ENCODE measurements at places on chromosomes 11 and 22. TPM values are rescaled to one million over a fixed set of nuclear protein-coding genes. Genes with fewer than 3 reads are reported as not detected.
A peak's percentile ranks its signal among the peaks of the same experiment; 100 is the strongest.

GRCh38 chr11:68821670-68822069 is 20.0 kb downstream of the CPT1A start:
- DNase-seq, result no peak

DNA sequence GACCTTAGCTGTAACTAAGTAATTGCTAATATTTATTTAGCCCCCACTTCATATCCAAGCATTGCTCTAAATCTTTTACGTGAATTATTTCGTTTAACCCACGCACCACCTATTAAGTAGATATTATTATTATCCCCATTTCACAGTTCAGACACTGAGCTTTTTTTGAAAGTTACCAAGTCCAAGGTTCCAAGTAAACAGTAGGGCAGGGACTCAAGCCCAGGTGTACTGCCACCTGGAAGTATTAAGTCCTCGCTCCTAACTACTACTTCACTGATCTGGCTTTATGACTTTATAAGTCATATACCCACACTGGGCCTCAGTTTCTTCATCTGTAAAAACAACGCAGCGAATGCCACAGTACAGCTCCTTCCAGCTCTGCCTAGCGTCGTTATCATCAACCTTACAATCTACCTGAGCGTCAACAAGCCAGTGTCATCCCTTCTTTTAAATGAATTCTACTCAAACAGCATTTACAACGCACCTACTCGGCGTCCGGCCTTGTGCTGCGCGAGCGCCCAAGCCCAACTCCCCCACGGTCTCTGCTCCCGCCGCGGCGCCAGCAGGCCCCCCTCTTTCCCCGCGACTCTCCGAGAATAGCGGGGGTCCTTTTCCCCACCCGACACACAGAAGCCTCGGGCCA is 624 bp downstream of the TMEM41B start:
- DNase-seq, result peak; percentile 53

DNA sequence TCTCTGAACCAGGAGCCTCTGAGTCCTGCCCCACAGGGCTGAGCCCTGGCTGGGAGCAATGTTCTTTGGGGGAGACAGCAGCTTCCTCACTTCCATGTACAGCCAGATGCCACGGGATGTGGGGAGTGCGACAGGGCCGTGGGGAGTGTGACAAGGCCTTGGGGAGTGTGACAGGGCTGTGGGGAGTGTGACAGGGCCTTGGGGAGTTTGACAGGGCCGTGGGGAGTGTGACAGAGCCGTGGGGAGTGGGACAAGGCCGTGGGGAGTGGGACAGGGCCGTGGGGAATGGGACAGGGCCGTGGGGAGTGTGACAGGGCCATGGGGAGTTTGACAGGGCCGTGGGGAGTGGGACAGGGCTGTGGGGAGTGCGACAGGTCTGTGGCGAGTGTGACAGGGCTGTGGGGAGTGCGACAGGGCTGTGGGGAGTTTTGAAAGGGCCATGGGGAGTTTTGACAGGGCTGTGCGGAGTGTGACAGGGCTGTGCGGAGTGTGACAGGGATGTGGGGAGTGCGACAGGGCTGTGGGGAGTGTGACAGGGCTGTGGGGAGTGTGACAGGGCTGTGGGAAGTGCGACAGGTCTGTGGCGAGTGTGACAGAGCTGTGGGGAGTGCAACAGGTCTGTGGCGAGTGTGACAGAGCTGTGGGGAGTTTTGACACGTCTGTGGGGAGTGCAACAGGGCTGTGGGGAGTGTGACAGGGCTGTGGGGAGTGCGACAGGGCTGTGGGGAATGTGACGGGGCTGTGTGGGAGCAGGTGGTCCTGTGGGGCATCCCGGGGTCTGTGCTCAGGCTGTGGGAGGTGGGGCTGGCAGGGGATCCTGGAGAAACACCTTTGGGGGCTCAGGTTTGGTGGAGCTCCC is 6.6 kb upstream of the KRTAP5-6 start:
- DNase-seq, result no peak

The OR5A1 gene
- total RNA-seq, result not detected

- DNase-seq, result no peak
Observed at GRCh38 chr11:74990941-74991340, 2.2 kb downstream of the NEU3 start.

The CHST1 gene
- 0.59 TPM for total RNA-seq

GRCh38 chr11:94193288-94193687 is 64.6 kb downstream of the PANX1 start:
- DNase-seq, result no peak
